ENCODE measurements at places on chromosomes 6 and 20.

- no peak for DNase-seq
These were observed 264.0 kb downstream of the FOXA2 start for GRCh38 chr20:22320245-22320915.

GRCh38 chr6:33812669-33813068 lies 8.9 kb upstream of the MLN start:
- no peak for DNase-seq

DNA sequence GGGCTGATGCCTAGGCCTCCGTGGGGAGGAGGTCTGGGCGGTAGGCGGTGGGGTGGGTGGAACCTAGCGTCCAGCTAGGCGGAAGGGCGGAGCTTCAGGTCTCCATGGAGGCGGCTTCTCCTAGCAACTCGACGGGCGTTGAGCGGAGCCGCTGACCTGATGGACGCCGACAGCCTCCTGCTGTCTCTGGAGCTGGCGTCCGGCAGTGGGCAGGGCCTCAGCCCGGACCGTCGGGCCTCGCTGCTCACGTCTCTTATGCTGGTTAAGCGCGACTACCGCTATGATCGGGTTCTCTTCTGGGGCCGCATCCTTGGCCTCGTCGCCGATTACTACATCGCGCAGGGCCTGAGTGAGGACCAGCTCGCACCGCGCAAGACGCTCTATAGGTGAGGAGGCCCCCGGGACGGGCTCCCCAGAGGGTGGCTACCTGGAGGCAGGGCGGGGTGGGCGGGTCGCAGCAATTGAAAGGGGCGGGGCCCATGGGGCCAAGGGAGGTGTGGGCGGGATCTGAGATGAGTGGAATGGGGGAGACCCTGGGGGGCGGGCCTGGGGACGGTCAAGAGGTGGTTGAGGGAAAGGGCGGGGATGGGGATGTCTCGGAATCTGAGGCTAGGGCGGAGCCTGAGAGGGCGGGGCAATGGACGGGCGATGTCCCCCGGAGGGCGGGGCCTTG lies at the start of gene RSPH9:
Gene RSPH9, plus strand, starts transcription at position 97 of the 673 bp plus-strand sequence. Its CDS starts 63 bp downstream, at position 160.
- DNase-seq = peak; percentile 58

DNA sequence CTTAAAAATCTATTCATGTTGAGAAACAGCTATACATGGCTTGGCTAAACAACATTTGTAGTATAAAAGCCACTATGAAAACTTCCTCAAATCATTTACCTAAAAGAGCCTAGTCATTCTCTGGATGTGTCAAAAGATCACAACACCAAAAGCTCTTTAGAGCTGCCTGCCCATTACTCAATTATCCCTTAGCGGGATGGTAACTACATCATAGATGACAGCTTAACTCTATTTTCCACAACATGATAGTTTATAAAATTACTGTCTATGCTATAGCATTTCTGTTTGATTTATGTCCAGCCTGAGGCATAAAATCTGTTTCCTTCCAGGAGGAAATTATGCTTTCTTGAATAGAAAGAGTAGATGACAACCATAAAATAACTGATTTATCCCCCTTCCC lies 777.6 kb upstream of the HS3ST5 start:
- DNase-seq = no peak

- DNase-seq = no peak
These were observed 99.8 kb downstream of the FILIP1 start for GRCh38 chr6:75393806-75394205.

GRCh38 chr6:1611572-1612298 lies 2.0 kb downstream of the FOXC1 start:
- DNase-seq = no peak

- DNase-seq = no peak
These were observed 24.1 kb downstream of the HLA-B start for GRCh38 chr6:31332637-31333602.

GRCh38 chr20:33840759-33841435 lies 29.7 kb downstream of the CHMP4B start:
- no peak for DNase-seq

GRCh38 chr6:139597771-139598755 lies 223.6 kb upstream of the CITED2 start:
- DNase-seq = no peak

DNA sequence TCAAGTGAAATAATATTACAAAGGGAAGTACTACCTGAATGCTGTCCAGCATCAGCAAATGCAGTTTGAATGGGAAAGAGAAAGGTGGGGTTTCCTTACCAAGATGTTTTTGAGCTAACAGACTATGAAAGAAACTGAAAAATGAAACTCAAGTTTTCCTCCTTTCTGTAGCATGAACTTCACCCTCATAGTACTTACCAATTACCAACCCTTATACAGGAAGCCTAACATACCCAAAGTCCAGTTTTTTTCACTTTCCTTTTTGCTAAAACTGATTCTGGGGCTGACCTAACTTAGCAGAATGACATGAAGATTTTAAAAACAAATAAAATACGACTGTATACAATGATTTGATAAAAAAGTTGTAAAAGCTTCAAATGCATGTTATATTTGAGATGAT lies 5.2 kb downstream of the ZNFX1 start:
- no peak for DNase-seq

DNA sequence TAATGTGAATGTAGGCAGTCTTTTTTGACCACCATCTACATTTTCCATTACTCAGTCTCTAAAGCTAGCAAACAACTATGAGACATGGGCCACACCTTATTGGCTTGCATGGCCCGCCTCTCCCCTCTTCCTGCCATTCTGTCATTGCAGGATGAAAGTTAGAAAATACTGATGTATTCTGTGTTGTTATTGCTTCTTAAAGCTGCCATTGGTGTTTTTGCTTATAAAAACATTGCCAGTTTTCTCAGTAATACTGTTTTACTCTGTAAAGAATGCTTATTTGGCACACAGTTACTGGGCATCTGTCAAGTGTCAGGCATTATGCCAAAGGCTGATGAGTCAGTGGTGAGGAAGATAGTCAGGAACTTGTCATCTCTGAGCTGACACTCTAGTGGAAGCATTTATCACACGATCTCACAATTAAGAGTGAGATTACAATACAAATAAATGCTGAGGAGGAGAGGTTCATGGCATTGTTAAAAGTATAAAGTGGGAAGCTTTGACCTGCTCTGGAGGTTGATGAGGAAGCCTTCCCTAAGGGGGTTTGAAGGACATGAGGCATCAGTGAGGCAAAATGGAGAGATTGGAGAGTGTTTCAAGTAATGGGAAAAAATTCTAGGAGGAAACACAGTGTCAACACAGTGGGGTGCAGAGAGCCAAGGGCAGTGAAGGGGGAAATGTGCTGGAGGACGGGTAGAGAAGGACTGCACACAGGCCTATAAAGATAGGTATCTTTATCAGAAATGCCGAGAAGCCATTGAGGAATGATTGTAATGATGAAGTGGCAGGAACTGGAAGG lies 14.7 kb downstream of the KLHL32 start:
- peak; percentile 13 for DNase-seq

- DNase-seq = no peak
These were observed 6.0 kb upstream of the SLC2A10 start for GRCh38 chr20:46703435-46703834.

GRCh38 chr6:85436939-85437495 lies 12.9 kb upstream of the NT5E start:
- no peak for DNase-seq

DNA sequence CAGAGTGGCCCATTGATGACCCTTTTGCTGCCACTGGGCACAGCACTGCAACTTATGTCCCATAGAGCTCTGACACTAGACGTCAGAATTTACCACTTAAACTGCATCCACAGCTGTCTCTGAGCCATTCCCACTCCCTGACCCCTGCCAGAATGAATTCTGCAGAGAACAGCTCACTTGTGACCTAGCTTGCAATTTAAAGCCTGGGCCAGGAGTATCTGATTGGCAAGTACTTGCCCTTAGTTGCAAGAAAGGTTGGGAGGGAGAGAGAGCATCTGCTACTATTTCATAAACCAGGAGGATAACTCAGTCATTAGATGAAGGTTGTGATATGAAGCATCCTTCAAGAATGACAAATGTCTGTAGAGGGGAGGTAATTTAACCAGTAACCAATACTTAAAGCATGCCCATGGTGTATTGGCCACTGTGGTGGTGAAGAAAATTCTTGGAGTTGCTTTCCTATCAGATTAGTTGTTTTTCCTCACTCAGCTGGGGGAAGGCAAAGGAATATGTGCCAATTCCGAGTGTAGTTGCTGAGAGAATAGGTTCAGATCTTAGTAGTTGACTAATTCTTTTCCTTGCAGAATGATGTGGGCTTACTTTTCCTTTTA lies 46.5 kb downstream of the IL22RA2 start:
- DNase-seq = no peak

DNA sequence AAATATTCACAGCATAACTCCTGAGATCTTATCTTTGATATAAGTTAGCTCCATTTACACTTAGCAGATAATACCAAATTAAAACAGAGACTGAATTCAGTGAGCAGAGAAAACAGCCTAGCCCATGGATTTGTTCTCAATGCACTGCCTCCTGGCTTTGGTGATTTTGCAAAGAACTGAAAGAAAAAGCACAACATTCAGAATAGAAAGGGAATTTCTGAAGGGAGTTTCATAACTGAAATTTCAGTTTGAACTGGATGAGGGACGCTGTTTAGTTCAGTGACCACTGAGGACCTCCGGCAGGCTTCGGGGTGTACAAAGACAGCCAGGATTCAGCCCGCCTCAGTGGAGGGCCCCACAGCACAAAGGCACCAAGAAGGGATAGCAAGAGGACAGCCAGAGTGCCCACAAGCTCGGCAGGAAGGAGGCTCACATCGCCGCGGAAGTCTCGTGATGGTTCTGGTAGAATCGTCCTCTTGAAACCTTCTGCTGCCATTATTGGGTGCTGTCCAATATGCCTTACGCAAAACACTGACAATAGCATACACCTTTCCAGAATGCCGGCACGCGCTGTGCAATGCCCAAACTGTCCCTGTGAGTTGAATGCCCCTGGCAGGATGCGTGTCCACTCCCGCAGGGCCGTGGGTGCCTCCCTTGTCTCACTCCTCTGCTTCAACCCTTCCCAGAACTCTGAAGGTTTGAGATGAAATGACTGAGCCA lies 9.7 kb upstream of the IRF4 start:
- no peak for DNase-seq

- no peak for DNase-seq
These were observed 95.3 kb downstream of the CLVS2 start for GRCh38 chr6:123091091-123091895.

- no peak for DNase-seq
These were observed 101.1 kb upstream of the CDYL start for GRCh38 chr6:4675121-4675520.

- no peak for DNase-seq
These were observed 111.3 kb downstream of the ADGRG6 start for GRCh38 chr6:142413111-142413510.

DNA sequence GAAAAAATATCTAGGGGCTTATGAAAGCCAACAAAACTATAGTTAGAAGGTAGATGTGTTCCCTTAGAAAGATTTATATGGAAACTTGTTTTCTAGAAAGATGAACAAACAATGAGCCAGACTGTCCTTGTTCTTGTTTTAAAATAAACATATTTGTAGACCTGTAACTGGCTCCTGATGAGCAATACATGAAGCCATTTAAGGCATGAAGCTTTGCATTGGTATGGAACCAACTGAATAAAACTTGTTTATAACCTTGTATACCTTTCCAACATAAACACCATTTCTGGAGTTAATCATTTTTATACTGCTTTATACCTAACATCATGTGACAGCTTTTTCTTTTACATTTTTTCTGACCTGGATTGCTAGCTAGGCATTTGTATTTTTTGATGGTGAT lies 247.8 kb downstream of the PRL start:
- no peak for DNase-seq

DNA sequence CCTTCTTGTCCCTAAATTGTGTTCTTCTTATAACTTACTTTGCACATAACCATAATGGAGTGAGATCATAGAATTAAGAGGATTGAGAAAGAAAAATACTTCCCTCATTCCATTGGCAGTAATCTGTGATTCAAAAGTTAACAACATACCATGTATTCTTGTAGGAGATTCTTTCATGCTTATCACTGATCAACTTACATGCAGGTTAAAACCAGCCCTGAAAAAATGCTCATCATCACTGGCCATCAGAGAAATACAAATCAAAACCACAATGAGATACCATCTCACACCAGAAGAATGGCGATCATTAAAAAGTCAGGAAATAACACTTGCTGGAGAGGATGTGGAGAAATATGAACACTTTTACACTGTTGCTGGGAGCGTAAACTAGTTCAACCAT lies 36.5 kb upstream of the GFRAL start:
- no peak for DNase-seq

- DNase-seq = no peak
These were observed 41.5 kb downstream of the MYB start for GRCh38 chr6:135222623-135223022.

DNA sequence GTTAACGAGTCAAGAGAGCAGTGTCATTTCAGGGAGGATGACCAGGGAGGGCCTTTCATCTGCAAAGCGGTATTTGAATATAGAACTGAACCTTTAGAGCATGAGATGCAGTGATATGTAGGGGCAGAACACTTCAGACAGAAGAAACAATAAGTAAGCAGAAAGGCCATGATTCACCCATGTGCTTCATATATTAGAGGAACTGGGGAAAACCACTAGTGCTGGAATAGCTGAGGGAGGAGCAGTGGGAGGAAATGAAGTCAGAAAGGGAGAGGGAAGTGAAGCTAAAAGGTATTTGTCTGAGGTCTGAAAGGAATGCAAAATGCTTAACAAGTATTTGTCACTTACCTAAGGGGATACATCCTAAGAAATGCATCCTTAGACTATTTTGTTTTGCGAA lies 391.2 kb downstream of the ADGRB3 start:
- no peak for DNase-seq

DNA sequence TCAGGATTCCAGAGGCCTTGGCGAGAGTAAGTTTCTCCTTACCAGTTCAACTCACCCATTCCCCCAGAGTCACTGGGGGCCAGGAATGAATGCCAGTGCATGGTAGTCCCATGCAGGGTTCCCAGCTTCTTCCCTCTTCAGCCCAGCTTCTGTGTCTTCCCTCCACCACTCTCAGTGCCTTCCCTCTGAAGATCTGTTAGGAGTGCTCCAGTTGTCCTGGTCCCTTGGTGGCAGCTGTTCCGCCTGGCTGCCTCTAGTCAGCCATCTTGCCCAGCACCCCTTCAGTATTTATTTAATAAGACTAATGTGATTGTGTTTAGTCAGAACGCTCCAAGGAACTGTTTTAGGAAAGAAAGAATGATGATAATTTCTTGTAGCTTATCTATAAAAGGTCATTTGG lies 23.1 kb downstream of the FIG4 start:
- no peak for DNase-seq

- no peak for DNase-seq
These were observed 540.1 kb upstream of the FLRT3 start for GRCh38 chr20:14877301-14878028.

DNA sequence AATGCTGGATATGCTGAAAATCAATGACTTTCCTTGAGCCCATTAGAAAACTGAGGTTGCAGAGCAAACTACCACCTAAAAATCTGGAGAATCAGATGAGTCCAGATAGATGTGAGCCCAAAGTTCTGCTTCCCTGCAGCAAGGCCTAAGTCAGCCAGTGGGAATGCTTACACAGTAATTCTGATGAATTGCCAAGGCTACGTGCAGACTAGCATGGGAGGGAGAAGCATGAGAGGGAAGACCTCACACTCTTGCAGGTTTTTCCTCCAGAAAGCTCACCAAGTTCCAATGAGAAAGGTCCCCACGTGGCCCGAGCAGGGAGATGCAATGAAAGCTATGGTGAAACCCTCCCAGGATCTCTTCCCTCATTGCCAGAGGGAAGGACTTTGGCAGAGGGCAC lies 104.8 kb upstream of the SIRPA start:
- DNase-seq = no peak

- DNase-seq = peak; percentile 76
These were observed at the start of gene LRP11 for GRCh38 chr6:149863698-149864577. Gene LRP11 (minus strand): TSS chr6:149864359. CDS start chr6:149864020, 339 bp downstream.

Measured in stimulated activated CD8-positive, alpha-beta memory T cell treated with anti-CD3 and anti-CD28 coated beads, Interleukin-15, amount 100 ng/mL, for 48 hours (primary cell).